RWPE2 (cell line): ENCODE measurements at places on chromosomes 6 and 20.
A peak's percentile ranks its signal among the peaks of the same experiment; 100 is the strongest.

DNA sequence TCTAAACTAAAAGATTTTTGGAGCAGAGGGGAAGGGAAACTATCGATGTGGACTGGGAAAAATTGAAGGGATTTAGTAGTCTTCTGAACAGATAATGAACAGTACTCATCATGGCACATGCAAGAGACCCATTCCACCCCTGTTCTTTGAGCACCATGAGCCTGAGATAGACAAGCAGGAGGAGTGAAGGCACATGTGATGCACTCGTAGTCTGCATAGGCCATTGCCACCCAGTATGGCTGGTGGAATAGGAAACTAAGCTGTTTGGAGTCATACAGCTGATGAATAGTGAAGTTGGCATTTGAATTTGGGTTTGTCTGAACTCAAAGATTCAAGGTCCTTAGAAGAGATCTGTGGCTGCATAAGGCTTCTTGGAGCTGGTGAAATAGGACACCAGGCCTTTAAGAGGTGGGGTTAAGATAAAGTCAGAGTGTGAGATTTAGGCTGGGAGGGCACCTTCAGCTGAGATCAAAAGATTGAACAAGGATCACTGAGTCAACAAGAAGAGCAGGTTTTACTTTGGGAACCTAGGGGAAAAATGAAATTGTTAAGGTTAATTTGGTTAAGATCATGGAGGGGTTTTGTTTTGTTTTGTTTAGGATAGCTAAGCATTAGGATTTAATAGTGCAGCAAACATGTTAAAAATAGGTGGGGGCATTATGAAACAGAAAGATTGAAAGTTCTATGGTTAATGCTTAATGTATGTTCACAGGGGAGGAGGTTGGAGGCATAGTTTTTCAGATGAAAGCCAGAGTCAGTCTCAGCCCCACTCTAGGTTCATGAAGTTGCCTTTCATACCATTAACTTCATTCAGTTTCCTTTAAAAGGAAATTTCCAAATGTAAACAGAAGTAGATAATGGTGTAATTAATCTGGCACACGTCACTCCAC is 148.8 kb downstream of the ARID1B start:
- no peak for DNase-seq

GRCh38 chr6:88174906-88175305 is 8.8 kb upstream of the CNR1 start:
- DNase-seq, result no peak

GRCh38 chr6:130212215-130212874 is 10.4 kb downstream of the SAMD3 start:
- DNase-seq, result no peak

DNA sequence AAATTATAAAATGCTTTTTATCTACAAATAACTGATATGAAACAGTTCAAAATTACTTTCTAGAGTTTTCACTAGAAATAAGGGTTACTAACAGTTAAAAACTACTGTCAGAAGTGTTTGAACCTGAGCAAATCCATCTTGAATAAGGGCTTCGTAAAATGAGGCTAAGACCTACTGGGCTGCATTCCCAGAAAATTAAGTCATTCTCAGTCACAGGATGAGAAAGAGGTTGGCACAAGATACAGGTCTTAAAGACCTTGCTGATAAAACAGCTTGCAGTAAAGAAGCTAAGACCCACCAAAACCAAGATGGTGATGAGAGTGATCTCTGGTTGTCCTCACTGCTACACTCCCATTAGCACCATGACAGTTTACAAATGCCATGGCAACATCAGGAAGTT is 93.7 kb downstream of the PLG start:
- no peak for DNase-seq

DNA sequence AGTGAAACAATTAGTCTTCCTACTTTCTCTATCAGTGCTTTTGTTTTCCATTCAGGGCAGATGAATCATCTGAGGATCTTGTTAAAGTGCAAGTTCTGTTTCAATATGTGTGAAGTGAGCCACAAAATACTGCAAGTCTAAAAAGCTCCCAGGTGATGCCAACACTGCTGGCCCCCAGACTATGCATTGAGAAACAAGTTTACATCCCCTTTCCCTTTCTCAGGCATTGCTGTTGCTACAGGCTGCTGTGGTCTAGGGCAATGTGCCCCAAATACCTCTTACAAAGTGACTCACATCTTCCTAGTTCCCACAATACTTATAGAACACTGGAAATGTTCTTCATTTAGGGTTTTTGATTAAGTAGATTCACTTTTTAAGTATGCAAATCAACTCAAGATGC is 31.8 kb downstream of the ABRACL start:
- no peak for DNase-seq

- peak; percentile 82 for DNase-seq
Measured at GRCh38 chr20:37386505-37387251, 40.7 kb downstream of the SRC start.

GRCh38 chr6:336159-337114 is 44.1 kb downstream of the DUSP22 start:
- no peak for DNase-seq

- DNase-seq, result no peak
Measured at GRCh38 chr6:148885925-148886845, 139.4 kb downstream of the UST start.

- DNase-seq, result peak; percentile 77
Measured at GRCh38 chr20:14963262-14963663, 625.9 kb upstream of the FLRT3 start.

DNA sequence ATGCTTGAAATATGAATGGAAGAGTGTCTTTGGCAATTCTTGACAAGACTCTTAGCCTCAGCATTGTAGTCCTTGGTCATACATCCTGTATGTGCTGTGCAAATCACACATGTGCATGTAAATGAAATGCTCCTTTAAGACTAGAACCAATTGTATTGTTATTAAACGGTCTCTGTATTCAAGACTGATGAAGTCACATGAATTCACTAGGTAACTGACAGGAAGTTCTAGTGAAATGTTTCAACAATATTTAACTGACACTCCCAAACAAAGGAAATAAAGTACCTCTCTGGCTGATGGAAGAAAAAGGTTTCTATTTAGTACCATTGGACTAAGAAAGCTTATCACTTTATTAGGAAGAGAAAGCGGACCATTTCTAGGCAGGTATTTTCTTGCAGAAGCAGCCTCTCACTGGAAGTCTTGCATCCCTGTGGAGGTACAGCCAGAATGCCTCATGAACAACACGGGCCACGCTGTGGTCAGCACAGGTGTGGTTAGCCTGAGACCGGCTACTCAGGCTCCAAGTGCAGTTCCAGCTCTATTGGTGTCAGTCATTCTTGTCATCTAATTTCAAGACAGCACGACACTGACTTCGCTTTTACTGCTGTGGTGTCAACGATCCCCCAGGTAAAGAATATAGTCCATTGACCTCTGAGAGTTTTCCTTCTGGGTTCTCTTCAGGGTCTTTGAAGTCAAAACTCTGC is 17.3 kb downstream of the PPP1R3G start:
- no peak for DNase-seq

DNA sequence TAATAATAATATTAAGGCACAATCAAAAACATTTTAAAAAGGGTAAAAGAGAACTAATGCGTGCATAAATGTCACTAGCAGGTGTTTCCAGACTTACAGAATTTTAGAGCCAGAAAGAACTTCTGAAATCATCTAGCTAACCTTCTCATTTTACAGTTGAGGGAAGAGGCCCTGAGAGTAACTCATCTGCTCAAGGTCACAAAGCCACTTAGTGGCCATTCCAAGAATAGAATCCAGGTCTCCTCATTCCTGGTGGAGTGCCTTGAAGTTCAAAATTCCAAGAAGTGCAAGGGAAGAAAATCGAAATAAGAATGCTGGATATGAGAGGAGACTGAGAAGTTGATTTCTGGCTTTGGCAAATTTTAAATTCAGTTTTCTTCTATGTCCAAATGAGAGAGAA is 3.2 kb upstream of the KIAA0408 start:
- DNase-seq, result no peak

- DNase-seq, result no peak
Measured at GRCh38 chr6:82741325-82741995, 324.2 kb downstream of the UBE3D start.

DNA sequence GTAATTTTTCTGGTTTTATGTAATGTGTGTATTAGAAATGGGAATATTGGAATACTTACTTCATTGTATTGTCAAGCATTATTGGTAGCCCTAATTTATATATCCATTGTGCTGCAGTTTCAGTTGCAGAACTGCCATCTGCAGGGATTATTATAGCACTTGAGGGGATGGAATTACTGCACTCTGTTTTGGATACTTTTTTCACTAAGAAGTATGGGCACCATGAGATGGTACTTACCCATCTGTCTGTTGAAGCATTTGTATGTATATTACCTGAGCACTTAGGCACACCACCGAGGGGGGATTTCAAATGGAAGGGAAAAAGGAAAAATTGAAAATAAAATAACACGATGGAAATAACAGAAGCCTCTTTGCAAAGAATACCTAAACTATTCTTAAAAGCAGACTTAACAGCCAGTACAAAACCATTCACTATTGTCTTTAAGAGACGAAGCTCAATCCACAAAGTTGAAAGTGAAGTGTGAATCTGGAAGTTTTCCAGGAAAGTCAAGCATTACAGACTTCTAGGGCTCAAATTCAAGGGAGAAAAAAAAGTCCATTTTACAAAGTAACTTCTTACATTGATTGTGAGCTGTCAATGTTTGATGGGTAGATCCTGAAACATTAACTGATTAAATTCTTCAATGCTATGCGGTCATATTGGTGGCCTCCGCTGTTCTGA is 318.7 kb downstream of the SOX4 start:
- no peak for DNase-seq

DNA sequence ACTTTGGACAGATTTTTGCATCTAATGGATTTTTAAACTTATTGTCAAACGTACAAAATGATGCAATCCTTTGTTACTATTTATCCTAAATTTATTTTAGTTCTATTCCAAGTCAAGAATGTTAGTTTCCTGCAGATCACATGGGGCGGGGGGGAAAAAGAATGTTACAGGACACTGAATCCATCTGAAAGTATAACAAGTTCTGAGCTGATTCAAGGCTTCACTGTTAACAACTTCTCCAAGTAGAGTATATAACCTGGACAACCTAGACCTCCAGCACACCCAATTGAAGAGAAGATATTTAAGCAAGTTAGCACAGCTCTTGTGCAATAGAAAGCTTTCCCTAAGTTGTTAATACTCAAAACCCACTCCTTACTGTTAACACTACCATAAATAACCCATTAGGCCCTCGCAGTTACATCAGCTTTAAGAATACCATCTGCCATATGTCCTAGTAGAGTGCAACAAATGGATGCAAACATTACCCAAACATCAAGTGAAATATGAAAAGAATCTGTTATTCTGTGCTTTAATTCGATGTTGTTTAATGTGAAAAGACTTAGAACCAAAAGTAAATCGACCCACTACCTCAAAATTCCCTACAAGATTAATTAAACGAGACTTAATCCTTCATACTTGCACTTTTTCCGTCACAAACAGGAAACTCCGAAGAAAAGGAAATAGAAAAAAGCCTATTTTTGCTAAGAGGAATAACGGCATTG is 1.3 kb downstream of the SEC63 start:
- DNase-seq, result no peak

DNA sequence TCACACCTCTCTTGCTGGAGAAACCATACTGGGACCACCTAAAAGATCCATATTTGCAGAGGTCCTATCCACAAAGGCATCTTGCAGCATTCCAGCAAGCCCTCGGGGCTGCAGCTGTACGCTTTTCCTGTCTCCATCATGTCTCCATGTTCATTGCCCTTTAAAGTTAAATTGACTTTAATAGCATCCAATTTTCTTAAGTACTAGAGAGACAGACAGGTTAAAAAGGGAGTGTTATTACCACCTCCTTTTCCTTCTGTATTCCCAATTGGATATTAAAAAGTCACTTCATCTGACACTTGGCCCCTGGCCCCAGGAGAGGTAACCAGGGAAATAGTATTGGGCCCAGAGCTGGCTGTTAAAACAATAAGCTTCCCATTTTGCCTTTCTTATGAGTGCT is 178.6 kb downstream of the UNC5CL start:
- DNase-seq, result no peak

GRCh38 chr20:44526129-44526528 is 4.3 kb upstream of the SERINC3 start:
- no peak for DNase-seq

DNA sequence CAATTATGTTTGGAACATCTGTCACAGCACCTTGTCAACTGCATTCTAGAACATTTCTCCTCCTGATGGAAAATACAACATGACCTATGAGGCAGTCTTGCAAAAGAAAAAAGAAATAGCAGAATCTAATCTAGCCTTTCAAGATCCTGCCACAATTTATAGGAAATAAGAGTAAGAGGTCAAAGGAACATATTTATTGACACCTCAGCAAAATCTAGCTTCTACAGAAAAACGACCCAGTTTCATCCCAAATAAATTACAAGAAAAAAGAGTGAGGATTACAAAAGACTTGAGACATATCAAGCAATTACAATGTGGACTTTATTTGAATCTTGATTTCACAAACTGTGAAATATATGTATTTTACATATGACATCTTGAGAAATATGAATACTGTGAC is 4.2 kb downstream of the FBXO9 start:
- no peak for DNase-seq

- no peak for DNase-seq
Measured at GRCh38 chr6:168960551-168961263, 292.9 kb downstream of the THBS2 start.

DNA sequence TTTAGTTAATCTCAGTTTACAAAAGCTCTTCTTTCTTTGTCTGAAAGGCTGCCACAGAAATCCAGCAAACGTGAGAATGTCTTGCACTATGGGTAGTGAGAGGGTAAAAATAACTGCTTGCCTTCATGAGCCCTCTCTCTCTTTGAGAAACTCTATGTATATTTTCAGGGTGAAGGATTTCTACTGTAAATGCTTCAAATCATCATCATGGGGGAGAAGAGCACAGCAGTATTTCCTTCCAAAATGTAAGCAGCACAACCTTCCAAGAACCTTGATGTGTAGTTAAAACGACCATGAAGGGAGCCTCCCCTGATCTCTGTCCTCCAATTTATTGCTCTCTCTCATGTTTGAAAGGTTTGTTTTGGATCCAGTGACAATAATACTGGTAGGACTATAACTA is 141.3 kb upstream of the CENPW start:
- DNase-seq, result no peak

DNA sequence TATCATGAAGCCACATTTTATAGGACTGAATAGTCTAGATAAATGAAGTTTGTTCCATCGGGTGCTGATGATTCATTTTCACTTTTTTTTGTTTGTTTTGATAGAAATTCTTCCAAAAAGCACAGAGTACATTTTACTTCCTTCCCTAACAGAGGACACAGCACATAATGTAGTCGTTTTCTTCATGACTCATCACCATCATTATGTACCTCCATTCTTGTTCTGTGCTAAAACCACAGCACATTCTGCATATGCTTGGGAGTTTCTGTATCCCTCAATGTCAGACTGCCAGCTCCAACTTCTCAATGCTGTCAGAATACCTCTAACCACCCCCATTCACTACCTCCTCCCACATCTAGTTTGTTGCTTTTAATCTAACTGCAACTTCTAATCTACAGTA is 1004.9 kb upstream of the ADGRB3 start:
- no peak for DNase-seq

- no peak for DNase-seq
Measured at GRCh38 chr6:106448000-106448426, 87.5 kb downstream of the CRYBG1 start.

DNA sequence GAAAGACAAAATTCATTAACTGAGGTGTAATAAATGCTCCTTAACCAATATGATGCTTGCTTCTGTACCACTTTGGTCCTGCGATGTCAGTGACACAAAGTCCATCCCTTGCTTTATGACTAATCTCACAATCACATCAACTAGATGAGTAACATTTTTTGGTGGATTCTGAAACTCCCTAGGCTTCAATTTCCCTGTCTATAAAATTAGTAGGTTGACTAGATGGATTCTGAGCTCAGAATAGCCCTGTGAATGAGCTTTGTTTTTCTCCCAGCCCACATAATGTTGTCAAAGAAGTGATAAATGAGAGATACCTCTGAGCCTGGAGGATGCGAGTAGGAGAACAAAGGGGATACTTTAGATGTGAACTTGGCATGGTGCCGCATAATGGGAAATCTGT is 9.1 kb downstream of the TXLNB start:
- no peak for DNase-seq
